GM13976 (cell line): ENCODE measurements at places on chromosomes 16 and 17.
A peak's percentile ranks its signal among the peaks of the same experiment; 100 is the strongest.

GRCh38 chr17:7912927-7913524 lies 3.1 kb downstream of the RNF227 start:
- DNase-seq, result peak; percentile 81

DNA sequence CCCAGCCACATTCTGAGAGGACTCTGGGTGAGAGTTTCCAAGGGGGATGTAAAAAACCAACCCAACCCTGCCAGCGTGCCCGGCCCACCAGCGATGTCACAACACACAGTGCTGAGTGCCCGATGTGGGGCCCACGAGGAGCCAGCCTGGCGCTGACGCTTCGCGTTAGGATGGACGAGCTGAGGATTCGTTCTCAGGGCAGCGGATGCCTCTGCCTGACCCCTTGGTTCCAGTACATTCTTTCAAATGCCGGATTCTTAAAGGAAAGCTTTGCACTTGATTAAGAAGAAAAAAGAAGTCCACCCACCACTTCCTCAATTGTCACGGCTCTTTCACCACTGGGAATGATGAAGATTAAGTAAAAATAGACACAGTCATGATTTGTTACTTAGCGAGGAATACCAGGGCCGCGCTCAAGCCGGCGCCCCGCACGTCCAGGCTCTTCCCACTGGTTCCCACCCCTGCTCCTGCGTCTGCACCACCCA lies 79.4 kb downstream of the IRF8 start:
- DNase-seq, result no peak

DNA sequence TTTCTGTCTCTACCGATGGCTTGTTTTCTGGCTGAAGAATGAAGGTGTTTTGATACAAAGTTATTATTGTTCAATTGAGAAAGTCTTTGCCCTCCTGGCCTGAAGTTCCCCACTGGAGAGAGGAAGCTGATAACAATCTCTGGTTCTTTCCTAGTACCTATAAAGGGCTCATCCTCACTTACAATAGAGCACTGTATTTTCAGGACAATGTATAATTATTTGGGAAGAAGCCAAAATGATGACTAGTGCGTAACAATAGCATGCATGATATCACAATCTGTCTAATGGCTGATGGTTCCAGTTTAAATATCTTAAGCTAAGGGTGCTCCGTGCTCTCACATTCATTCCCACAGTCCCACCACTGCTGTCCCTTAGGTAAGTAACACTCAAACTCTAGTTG lies 230.7 kb downstream of the IRX3 start:
- no peak for DNase-seq

DNA sequence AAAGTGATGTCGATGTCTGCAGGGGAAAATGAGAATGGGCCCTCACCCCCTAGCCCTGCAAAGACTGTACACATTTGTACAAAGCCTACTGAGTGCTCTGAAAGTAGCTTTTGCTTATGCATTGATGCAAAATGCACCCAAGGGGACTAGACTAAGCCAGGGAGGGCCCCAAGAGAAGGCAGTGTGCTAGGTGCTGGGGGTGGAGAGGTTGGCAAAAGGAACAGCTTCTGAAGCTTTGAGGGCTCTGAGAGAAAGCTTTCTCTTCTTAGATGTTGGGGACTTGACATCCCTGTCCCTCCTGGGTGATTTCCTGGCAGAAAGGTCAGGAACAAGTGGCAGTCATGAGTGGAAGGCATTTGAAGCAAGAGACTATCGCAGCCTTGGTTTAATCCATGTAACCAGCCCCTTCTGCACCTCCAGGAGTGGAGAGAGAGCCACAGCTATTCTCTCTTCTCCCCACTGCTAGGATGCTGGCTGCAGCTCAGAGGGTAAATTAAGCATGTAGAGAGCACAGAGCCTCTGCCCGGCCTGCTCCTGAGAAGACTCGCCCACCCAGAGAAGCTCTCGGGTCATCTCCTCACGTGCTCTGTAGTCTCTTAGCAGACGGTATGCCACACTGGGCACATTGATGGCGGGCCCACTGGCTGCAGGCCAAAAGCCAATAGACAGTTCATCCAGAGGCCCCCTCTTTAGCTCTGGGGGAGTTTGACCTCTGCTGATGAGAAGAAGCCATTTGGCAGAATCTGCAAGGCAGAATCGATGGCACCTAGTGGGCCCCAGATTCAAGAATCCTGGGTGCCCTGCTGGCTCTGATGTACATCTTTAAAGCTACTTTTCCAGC lies 221.4 kb downstream of the MSI2 start:
- no peak for DNase-seq
